Activated CD8-positive, alpha-beta memory T cell treated with anti-CD3 and anti-CD28 coated beads for 1 hour (primary cell): ENCODE measurements at places on chromosomes 6 and 20.

GRCh38 chr6:43741829-43742228 lies 28.2 kb upstream of the VEGFA start:
- no peak for DNase-seq

- no peak for DNase-seq
These were observed 681.1 kb downstream of the DHX35 start for GRCh38 chr20:39643292-39643691.

DNA sequence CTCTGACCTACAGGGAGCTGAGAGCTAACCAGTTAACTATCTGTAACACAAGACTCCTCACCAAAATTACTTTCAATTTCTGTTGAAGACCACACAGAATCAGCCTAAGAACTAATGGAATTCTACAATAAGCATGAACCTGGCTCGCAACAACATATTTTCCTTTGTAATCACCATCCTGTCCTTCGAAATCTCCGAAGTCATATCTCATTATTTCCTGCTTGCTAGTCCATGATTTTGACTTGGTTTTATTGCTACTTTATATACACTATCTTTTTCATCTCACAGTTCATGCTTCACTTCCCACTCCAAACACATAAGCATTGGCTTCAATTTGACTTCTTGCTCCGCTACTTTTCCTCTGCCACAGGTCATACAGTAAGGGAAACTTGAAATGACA lies 405.8 kb upstream of the FKBP1C start:
- DNase-seq = no peak

GRCh38 chr6:20084411-20084810 lies 127.9 kb downstream of the MBOAT1 start:
- no peak for DNase-seq

DNA sequence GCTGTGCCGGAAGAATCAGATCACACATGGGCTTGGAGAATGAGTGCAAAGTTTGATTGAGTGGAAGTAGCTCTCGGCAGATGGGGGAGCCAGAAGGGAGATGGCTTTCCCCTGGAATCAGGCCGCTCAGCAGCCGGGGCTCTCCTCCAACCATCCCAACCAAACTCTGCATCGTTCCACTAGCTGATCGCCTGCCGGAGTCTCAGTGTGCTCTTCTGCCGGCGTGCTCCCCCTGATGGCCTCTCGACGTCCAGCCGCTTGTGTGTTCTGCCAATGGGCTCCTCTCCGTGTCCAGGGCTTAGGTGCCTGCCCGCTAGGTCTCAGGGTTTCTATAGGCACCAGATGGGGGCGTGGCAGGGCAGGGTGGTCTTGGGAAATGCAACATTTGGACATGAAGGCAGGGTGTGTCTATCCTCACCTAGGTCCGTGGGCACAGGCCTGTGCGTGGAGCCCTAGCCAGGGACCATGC lies 4.9 kb upstream of the BIRC7 start:
- DNase-seq = no peak

- no peak for DNase-seq
These were observed 65.4 kb upstream of the MAFB start for GRCh38 chr20:40754339-40754943.

GRCh38 chr6:166608774-166609173 lies 18.3 kb downstream of the RPS6KA2 start:
- DNase-seq = no peak

GRCh38 chr6:20403070-20403765 lies 1.5 kb downstream of the E2F3 start:
- peak; percentile 65 for DNase-seq

GRCh38 chr20:59051666-59052185 lies 9.1 kb upstream of the PRELID3B start:
- no peak for DNase-seq
